ENCODE measurements at places on chromosomes 12 and 14.

DNA sequence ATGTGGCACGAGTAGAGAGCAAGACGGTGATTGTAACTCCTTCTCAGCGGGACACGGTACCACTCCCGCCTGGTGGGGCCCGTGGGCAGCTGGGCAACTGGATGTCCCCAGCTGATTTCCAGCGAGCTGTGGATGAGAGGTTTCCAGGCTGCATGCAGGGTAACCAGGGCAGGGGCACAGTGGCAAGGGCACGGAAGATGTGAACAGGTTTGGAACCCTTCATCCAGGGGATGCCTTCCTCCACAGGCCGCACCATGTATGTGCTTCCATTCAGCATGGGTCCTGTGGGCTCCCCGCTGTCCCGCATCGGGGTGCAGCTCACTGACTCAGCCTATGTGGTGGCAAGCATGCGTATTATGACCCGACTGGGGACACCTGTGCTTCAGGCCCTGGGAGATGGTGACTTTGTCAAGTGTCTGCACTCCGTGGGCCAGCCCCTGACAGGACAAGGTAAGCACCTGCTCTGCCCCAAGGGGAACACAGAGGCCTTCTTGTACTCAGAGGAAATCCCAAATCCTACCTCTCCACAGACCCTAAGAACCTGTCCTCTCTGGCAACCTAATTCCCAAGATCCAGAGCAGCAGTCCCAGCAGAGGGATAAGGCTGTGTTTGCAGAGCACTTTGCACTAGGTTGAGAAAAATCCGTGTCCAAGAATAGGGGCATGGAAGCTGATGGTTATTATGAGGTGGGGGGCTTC lies 4.3 kb downstream of the PCK2 start:
- DNase-seq: no peak

DNA sequence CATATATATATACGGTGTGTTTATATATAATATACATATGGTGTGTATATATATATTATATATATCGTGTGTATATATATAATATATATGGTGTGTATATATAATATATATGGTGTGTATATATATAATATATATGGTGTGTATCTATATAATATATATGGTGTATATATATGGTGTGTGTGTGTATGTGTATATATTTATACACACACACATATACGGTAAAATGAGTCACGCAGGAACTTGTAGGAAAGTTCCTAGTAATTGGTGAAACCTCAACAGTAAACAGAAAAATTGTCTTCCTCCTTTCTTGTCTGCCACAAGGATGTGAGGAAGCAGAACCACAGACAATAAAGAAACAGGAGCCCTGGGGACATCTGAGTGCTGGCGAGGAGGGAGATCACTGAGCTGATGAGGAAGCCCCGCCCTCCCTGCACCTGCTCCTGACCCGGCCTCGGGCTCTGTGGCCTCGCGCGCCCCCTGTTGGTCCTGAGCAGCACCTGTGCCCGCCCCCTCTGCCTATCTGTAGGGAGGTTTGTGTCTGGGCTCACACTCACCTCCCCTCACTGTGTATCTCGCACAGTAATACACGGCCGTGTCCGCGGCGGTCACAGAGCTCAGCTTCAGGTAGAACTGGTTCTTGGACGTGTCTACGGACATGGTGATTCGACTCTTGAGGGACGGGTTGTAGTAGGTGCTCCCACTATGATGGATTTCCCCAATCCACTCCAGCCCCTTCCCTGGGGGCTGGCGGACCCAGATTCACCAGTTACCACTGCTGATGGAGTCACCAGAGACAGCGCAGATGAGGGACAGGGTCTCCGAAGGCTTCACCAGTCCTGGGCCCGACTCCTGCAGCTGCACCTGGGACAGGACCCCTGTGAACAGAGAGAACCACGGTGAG lies 1079.4 kb downstream of the TMEM121 start:
- DNase-seq: peak; percentile 78

GRCh38 chr12:49979791-49980190 lies 7.0 kb downstream of the AQP6 start:
- DNase-seq: no peak

GRCh38 chr14:55267820-55268219 lies 3.4 kb upstream of the FBXO34 start:
- DNase-seq: no peak

DNA sequence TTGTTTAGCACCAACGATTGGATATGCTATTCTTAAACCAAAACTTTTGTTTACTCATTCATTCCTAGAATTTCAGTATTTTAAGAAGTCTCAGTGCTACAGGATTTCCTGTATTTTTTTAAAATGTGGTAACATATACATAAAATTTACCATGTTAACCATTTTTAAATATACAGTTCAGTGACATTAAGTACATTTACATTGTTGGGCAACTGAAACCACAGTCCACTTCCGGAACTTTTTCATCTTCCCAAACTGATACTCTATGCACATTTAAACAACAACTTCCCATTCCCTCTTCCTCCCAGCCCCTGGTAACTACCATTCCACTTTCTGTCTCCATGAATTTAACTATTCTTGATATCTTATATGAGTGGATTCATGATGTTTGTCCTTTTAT lies 30.3 kb downstream of the PDE3A start:
- no peak for DNase-seq

GRCh38 chr12:26251600-26251999 lies 56.2 kb downstream of the SSPN start:
- DNase-seq: no peak

DNA sequence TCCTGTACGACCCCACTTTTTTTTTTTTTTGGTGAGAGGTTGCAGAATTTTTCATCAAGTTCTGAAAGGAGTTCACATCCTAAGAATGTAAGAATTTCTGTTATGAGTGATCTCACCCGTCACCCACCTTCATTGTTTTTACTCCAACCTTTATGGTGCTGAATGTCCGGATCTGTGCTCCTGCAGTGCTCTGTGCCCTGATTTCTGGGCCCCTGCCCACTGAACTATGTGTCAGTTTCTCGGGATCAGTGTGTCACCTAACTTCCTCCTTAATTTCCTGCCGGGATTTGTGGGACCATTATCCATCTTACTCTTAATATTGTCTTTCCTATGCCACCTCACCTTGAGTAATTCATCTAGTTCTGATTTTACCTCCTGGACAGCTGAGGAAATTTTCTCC lies 11.6 kb downstream of the RASSF8 start:
- DNase-seq: no peak

DNA sequence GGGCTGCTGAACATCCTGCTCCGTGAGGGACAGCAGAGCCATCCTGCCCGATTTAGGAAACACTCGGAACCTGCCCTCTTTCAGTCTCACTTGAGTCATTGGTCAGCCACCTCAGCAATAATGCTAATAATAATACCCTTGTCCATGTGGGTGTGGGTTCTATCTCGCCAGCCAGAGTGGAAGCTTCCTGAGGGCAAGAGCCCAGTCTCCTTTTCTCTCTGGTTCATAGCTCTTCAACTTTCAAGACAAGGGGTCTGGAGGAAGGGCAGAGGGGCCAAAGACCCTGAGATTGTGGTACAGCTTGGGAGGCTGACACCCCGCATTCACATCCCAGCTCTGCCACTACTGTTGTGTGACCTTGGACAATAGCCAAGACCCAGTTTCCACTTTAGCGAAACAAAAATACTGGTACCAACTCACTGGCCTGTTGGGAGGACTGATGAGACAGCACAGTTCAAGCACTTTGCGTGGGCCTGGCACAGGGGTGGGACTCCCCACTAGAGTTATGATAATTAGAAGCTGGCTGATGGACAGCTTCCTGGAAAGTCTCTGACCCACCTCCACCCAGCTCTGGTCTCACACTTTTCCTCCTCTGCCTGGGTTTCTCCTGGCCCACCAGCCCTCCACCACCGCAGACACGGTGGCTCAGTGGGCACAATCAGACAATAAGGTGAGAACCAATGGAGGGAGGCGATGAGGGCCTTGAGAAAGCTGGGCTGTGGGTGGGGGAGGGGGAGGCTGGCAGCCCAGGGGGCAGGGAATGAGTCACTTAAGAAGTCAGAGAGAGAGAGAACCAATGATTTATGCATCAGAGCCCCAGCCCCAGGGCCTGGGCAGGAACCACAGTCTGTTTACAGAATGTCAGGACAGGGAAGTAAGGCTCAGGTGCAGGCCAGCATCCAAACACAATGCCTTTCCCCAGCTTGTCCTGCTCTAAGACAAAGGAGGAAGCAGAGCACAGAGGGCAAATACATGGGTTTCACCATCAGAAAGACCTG lies 9.6 kb downstream of the FAIM2 start:
- DNase-seq: no peak

- no peak for DNase-seq
Observed at GRCh38 chr14:76775695-76776427, 14.6 kb downstream of the VASH1 start.

DNA sequence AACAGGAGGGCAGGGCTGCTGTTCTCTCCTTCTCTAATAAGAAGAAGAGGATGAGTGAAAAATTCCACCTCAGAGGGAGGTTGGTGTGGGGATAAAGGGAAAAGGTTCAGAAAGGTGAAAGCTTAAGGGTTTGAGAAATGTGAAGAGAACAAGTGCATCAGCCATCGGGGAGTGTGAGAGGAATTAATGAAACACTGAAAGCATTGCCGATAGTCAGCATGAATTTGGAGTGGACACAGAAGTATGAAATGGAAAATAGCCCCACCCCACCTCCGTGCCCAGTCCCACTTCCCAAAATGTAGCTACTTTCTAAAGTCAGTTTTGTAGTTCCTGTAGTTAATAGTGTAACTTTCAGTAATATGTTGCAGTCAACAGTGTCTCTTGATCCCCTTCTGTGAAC lies 33.4 kb downstream of the DIP2B start:
- DNase-seq: no peak

DNA sequence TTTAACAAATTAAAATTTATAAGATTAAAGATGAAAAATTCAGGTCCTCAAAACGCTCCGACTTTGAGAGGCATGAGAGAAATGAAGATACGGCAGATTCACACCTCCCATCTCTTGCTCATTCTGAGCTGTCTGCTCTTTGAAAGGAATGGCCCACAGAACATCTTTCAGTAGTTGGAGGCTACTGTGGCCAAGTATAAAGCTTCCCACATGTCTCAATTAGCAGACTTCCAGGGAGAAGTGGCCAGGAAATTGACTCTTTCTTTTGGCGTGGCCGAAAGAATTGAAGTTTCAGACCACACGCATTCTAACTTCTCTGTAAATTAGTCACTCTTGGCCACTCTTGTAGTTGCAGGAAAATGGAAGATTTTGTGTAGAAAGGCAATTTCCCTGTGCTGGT lies 129.2 kb downstream of the DIP2B start:
- no peak for DNase-seq

DNA sequence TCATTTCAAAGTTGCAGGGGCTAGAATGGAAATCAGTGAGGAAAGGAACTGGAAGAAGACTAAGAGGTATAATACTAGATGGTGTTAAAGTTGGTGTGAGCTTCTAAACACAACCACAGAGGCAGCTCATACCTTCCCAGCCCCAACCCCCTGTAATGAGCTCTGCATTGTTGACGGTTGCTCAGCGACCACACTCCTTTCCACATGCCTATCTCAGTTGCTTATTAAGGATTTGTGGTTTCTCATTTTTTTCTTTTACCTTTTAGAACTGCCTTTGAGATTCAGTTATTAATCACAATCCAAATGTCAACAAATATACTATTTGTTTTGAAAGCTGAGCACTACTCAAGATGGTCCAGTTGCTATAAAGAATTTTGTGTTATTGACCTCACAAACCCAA lies 62.1 kb upstream of the KIF21A start:
- no peak for DNase-seq

GRCh38 chr12:131944601-131945251 lies 5.0 kb upstream of the EP400 start:
- DNase-seq: no peak

GRCh38 chr12:10033783-10034545 lies 3.5 kb downstream of the CLEC9A start:
- no peak for DNase-seq

GRCh38 chr14:96424109-96424989 lies 32.4 kb downstream of the AK7 start:
- DNase-seq: peak; percentile 5

GRCh38 chr14:63273129-63273528 lies 45.6 kb downstream of the GPHB5 start:
- DNase-seq: no peak

- no peak for DNase-seq
Observed at GRCh38 chr14:26200687-26201086, 397.1 kb downstream of the NOVA1 start.

- no peak for DNase-seq
Observed at GRCh38 chr12:75455839-75456238, 24.7 kb upstream of the GLIPR1 start.

GRCh38 chr12:56431850-56432249 lies 17.4 kb downstream of the TIMELESS start:
- no peak for DNase-seq

DNA sequence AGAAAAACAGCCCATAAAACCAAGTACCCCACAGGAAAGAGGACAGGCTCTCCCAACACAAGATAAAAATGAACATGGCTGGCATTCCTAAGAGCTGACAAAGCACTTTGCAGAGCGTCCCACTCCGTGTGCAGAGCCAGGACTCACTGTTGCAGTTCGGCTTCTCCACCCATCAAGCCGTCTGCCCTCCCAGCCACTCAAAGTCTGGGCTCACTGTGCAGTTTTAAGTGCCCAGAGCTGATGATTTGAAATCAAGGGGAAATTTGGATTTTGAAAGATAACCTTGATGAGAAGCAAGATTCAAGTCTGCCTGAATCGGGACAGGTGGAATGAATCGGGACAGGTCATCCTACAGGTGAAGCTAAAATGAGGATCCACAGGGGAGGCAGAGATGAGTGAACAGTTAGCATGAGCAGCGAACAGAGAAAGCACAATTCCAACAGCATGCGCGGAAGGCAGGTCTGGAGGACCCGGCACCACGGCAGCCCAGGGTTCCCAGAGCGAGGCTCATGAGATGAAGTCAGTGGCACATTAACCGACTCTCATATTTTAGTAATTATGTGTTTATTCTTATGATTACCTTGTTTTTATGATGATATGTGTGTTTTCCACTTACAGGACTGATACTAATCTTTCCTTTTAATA lies 39.8 kb upstream of the GPR68 start:
- DNase-seq: no peak

DNA sequence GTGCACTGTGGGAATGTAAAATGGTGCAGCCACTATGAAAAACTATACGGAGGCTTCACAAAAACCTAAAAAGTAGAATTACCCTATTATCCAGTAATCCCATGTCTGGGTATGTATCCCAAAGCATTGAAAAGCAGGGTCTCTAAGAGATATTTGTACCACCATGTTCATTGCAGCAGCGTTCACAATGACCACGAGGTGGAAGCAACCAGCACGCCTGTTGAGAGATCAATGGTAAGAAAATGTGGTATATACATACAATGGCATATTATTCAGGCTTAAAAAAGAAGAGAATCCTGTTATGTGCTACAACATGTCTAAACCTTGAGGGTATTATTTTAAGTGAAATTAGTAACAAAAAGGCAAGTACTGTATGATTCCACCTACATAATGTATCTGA lies 910 bp upstream of the NOPCHAP1 start:
- no peak for DNase-seq
